ENCODE measurements at places on chromosomes 5 and 9.

DNA sequence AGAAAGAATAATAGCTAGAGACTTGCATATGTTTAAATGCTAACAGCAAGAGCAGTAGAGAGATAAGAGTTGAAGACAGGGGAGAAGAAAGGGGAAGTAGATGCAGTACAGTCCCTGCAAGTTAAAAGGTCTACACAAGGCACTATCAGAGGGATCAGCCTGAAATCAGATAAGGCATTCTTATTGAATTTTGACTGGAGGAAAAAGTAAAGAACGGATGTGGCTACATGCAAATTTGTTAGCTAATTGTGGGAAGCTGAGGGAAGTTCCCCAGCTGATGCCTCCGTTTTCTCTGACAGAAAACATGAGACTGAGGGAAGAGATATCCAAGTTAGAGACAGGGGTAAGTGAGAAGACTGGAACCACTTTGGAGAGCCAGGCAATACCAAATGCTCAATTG lies 12.9 kb upstream of the RHOBTB3 start:
- no peak for DNase-seq

GRCh38 chr5:109347252-109347888 lies 62.4 kb downstream of the PJA2 start:
- no peak for DNase-seq

DNA sequence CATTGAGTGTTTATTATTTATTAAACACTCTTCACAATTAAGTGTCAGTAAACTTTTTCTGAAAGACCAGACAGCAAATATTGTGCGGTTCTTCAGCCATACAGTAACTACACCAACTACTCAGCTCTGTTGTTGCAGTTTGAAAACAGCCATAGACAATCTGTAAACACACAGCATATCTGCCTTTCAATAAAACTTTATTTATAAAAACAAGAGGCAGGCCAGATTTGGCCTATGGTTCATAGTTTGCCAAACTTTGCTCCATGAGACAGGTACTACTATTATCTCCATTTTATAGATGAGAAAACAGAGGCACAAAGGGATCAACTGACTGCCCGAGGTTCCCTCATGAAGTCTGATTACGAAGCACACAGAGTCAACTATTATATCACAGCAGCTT lies 11.5 kb downstream of the ADAMTS12 start:
- no peak for DNase-seq

DNA sequence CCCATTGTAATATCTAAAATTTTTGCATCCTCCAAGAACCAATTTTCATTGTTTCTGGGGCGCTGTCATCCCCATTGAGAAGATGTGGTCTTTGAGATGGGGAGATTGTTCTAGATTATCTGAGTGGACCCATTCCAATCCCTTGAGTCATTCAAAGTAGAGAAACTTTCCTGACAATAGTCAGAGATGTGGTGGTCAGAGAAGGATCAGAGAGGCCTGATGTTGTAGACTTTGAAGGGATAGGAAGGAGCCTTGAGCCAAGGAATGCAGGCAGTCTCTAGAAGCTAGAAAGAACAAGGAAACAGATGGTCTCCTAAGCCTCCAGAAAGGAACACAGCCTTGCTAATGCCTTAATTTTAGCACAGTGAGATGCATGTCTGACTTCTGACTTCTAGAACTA lies 80.4 kb downstream of the TEK start:
- DNase-seq, result no peak

DNA sequence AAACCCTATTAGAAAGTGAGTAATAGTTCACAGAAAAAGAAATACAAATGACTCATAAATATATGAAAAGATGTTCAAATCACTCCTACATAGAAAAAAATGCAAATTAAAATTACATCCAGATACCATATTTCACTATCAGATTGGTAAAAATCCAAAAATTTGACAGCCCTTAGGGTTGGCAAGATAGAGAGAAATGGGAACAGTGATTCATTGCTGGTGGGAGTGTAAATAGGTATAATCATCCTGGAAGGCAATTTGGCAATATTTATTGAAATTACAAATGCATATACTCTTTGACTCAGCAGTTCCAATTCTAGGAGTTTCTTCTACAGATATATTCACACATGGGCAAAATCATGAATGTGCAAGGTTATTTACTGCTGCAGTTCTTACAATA lies 273.5 kb downstream of the NR2F1-AS1 start:
- no peak for DNase-seq

DNA sequence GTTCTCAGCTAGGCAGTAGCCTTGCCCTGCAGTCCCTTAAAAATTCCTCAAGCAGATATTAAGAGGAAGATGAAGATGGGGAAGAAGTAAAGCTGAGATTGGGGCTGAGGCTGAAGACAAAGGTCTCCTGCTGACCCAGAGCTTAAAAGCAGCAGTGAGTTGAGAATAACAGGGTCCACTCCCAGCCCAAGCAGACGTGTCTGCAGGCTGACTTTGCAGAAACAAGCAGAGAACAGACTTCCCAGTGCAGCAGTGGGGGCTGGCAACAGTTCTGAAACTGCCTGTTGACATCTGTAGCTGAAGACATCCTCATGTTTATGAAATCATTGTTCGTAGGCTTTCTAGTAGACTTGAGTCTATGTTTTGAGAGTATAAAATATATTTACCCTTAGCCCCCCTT lies 1.1 kb downstream of the CTXN3 start:
- no peak for DNase-seq

- no peak for DNase-seq
These were observed 51.0 kb upstream of the IFNK start for GRCh38 chr9:27473111-27473529.

- no peak for DNase-seq
These were observed 1.9 kb downstream of the SDHA start for GRCh38 chr5:219991-220390.

DNA sequence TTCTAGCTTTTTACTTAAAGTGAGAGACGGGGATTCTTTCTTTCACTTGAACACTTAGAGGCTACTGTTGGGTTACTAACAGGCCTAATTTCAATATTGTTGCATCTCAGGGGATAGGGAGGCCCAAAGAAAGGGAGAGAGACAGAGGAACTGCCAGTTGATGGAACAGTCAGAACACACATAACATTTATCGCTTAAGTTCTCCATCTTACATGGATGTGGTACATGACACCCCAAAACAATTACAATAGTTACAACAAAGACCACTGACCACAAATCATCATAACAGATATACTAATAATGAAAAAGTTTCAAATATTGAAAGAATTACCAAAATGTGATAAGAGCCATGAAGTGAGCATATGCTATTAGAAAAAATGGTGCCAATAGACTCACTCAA lies 4.3 kb upstream of the RIC1 start:
- DNase-seq, result no peak

DNA sequence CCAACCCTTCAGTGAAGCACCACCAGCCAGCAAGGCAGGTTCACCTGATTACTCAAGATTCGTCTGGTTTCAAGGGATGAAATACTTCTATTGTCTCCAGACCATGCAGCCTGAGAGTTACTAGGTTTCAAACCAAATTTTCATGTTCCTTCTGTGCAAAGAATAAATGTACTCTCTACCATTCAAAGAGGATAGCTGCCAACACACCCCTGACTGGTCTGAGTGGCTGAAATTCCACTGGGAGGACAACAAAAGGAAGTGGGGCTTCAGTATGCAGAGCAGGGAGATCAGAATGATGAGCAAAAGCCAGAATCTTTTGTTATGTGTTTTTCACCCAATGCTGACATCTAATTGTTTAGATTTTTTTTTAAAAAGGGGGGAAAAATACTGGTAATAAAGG lies 356.3 kb downstream of the BNC2 start:
- DNase-seq, result no peak

DNA sequence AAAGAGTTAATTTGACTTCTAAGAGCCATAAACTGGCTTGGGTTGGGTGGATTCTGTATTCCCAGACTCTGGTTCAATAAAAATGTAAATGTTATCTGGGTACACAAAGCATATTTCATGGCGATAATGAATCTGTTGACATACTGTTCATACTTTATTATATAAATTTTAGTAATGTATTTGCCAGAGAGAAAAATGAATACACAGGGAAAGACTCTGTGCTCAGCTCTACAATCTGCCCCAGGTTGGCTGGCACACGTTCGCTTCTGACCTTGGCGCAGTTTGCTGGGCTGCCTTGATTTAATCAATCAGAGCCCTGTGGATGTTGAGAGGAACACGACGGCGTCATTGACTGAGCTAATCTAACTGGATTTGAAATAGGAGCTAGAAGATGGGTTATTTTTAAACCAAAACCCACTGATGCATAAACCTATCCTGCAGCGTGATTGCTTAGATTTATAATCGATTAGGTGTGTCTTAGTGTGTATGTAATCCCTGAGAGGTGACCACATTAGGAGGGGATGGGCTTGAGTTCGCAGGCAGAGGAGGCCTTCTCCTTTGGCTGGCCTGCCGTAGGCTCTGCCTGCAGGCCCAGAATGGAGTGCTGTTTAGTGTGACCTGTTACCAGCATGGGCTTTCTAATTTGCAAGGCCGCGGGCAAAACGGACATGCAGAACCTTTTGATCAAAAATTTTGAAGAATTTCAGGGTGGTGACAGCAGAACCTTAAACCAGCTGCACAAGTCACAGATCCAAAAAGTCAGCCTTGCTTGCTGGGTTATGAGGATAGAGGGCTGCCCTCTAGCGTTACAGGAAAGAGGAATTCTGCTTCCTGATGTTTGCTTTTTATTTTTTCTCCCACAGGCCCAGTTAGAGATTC lies 3.9 kb upstream of the ADCY2 start:
- no peak for DNase-seq

DNA sequence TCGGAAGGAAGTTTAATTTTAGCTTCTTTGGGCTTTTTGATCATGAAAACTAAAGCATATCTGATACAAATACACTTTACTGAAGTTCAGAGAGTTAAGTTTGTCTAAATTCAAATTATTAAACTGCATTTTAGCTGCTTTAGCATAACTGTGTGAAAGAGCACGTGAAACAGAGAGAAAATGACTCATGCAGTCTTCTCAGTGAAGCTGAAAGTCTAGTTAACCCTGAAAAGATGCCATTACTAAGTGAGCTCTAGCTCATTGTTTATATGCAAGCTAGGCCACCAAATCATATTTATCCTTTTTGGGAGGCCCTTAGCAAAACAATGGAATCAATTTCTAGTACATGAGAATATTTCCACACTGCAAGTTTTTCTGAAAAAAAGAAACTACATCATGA lies 27.6 kb downstream of the TPD52L3 start:
- DNase-seq, result no peak

DNA sequence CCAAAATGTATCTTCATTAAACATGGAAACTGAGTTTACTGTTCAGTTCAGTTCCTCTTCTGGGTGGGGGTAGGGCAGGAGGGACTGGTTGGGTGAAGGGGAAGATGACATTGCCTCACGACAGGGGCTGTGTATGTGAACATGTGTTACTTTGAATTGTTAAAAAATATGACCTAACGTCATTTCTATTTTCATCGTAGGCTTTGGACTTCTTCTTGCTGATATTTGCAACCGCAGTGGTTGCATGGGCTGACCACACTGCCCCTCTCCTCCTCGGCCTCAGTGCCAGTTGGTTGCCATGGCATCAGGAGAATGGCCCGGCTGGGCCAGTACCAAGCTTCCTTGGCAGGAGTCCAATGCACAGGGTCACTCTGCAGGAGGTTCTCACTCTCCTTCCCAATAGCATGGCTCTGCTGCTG lies 41.5 kb downstream of the HACD4 start:
- no peak for DNase-seq

DNA sequence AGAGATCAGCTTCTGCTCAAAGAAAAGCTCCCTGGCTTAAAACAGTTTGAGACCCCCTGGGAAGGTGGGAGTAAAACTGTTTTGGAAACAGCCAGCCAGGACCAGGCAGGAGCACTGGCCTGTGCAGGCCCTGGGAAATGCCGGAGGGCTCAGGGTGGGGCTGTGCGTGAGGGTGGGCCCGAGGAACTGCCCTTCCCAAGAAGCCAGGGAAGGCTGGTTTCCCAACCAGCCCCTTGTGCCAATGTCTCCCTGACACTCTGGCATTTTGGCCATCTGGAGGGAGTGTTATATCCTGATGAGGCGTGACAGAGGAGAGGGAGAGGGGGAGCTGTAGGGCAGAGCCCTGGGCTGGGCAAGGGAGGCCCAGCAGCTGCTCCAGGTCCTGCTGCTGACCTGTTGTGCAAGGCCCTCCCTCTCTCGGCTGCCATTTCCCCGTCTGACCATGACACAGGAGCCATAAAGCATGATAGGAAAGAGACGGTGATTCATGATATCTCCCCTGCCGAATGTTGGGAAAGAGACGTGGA lies 16.1 kb downstream of the OLFML2A start:
- DNase-seq, result no peak

DNA sequence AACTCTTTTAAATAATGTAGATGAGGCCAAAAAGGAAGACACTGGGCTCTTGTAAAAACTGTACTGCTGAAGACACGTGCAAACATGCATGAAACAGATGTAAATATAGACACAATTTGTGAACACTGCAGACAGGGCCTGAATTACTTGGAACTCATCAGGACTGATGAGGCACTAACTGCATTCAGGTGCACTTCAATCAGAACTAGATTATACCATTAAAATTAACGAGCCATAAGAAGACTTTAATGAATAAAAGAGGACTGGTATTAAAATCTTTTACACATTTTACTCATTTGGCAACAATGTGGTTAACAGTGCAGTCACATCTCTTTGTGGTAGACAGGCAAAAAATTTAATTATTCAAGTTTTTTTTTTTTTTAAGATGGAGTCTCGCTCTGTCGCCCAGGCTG lies 13.4 kb upstream of the ZCCHC9 start:
- DNase-seq, result no peak

DNA sequence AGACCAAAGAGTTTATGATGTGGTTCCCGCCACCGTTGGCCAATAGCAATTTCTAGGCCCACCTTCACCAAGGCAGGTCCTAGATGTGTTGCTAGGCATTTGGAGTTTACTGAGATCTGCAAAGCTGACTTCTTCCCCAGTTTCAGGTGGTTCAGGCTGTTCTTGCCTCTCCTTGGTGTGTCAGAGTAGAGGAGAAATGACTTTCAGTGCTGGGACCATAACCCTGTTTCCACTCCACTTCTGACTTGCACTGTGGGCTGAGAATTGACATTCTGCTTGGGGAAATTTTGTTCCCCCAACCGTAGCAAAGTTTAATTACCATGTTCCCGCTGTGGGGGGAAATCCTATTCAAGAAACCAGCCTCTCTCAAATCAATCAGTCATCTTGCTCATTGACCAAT lies 128.0 kb upstream of the GABRP start:
- no peak for DNase-seq

GRCh38 chr5:102790748-102791147 lies 35.6 kb downstream of the PAM start:
- DNase-seq, result no peak

DNA sequence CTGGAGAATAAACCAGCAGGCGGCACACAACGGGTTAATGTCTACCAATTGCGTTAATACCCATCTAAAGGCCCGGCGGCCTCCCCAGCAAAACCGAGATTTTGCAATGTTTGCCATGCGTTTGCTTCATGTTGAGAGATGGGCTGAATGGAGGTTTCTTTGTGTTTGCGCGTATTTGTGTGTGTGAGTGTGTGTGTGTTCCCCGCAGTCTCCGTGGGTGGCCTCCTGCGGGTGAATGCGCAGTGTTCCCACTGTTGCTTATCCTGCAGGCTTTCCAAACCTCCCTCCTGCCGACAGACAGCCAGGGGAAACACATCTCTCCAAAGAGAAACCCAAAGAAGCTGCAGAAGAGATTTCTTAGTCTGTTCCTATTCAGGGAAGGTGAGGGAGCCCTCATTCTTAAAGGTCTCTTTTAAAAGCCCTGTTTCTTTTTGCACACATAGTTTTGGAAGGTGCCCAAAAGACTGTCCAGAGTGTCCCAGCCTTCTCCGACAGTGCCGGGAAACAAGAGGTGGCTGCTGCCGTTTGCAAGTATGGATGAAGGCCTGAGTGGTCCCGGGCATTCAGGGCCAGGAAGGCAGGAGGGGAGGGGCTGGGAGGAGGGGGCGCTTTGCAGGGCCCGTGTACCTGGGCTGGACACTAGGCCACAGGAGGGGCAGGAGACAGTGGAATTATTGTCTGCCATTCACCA lies 103.8 kb upstream of the ERCC6L2 start:
- no peak for DNase-seq
